Vagina (tissue), 2 donors: ENCODE measurements at places on chromosomes 16 and 17. TPM values are rescaled to one million over a fixed set of nuclear protein-coding genes. Genes with fewer than 3 reads are reported as not detected.

Gene ITGAX
- total RNA-seq: 4.4 TPM

Gene EVI2B
- 11.0 TPM for total RNA-seq

DNA sequence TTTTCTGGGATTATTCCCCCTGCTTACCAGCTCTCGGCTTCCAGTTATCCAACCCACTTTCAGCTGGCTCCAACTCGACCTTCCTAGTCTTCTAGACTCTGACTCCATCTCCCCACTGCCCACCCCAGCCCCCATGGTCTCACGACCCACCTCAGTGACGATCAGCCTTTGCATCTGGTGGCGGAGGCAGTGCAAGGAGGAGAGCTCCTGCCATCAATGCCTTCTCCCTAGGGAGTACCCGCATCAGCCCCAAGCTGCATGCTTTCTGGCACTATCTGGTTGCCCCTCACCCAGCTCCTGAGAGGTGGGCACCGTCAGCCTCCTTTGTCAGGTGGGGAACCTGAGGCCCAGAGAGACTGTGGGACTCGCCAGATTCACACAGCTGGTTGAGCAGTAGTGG is 72.6 kb upstream of the RPL38 start:
- H3K36me3 ChIP-seq: no peaks in the 10 kb centered on the region
- H3K27ac ChIP-seq: no peak overlapping the region
- H3K4me3 ChIP-seq: no peak overlapping the region
- H3K27me3 ChIP-seq: no peaks in the 10 kb centered on the region

DNA sequence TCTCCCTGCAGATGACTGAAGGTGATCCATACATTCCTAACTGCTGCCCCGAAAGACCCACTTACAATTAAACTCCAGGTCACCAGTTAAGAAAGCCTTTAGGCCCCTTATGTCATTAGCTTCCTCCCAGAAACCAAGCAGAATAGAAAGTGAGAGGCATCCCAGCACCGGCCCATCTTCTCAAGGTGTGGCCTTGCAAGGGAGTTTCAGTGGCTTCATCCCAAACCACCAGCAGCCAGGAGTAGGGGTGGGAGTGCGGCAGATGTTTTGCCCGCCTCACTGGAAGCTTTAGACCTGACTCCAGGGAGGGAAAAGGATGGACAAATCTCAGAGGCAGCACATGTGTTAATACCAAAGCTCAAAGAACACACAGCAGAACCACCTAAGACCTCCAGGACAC is 5.1 kb downstream of the ZFHX3 start:
- H3K4me3 ChIP-seq: no peak overlapping the region
- H3K36me3 ChIP-seq: no peaks in the 10 kb centered on the region
- H3K27me3 ChIP-seq: no peaks in the 10 kb centered on the region
- no peak overlapping the region for H3K27ac ChIP-seq

GRCh38 chr16:69293401-69293800 is 17.7 kb upstream of the VPS4A start:
- H3K27ac ChIP-seq: no peak overlapping the region
- DNase-seq: no peak
- no peaks in the 10 kb centered on the region for H3K4me1 ChIP-seq
- H3K36me3 ChIP-seq: no peaks in the 10 kb centered on the region

DNA sequence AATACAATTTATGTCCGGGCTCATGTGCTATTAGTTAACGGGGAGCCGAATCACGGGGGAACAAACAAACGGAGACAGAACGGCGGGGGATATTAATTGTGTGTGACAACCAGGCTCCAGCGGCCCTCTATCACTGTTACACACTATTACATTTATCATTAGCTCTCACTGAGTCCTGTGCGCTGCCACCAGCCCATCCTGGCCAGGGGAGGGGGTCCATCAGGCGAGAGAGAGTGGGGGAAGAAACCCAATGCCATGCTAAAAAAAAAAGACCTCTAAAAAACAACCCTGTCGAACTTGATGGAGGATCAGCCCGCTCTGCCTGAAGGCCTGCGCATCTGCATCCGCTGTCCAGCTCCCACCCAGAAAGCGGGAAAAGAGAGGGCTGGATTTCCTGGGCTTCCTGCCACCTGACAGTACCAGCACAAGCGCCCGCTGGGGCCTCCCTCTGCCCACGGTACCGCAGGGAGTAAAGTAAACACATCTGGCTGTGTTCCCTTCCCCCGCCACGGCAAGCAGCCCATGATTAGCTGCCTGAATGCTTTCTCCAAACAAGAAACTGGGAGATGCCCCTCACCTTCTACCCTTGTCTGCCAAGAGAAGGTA is 41.7 kb downstream of the PIPOX start:
- H3K27ac ChIP-seq: no peak overlapping the region
- no peak overlapping the region for H3K4me3 ChIP-seq
- DNase-seq: no peak
- H3K36me3 ChIP-seq: no peaks in the 10 kb centered on the region
- no peaks in the 10 kb centered on the region for H3K27me3 ChIP-seq

Gene CALB2
- total RNA-seq: 3.9 TPM

DNA sequence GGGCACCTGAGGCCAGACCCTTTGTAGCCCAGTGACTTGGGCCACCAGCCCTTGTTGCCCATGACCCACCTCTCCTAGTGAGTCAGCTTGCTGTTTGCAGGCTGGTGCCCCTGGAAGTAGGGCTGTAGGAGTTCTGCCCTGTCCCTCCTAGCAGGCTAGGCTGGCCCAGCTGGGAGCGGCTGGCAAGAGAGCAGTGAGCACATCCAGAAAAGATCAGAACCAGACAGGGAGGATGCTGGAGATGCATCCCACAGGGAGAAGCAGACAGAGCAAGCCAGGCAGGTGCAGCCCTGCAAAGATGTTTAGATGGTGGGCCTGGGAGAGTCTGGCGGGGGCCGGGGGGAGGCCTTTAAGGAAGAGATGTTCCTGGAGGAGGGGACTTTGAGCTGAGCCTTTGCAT is 2.4 kb downstream of the SLC5A10 start:
- no peak overlapping the region for H3K27ac ChIP-seq
- H3K4me3 ChIP-seq: no peak overlapping the region
- H3K27me3 ChIP-seq: no peaks in the 10 kb centered on the region
- DNase-seq: no peak
- no peaks in the 10 kb centered on the region for H3K4me1 ChIP-seq

GRCh38 chr17:46125831-46126230 is 67.4 kb downstream of the KANSL1 start:
- H3K4me3 ChIP-seq: no peak overlapping the region
- DNase-seq: no peak
- no peaks in the 10 kb centered on the region for H3K27me3 ChIP-seq
- H3K27ac ChIP-seq: no peak overlapping the region
- H3K36me3 ChIP-seq: no peaks in the 10 kb centered on the region
- H3K4me1 ChIP-seq: peaks cover 90% of the 10 kb centered on the region

GRCh38 chr17:60577147-60577915 is 22.7 kb upstream of the PPM1D start:
- peak overlapping the region; percentile 39 for H3K4me3 ChIP-seq
- DNase-seq: no peak
- no peaks in the 10 kb centered on the region for H3K27me3 ChIP-seq
- H3K36me3 ChIP-seq: no peaks in the 10 kb centered on the region

GRCh38 chr16:49575346-49576172 is 202.0 kb downstream of the C16orf78 start:
- no peaks in the 10 kb centered on the region for H3K36me3 ChIP-seq
- no peak overlapping the region for H3K27ac ChIP-seq
- H3K4me1 ChIP-seq: no peaks in the 10 kb centered on the region
- H3K4me3 ChIP-seq: no peak overlapping the region

DNA sequence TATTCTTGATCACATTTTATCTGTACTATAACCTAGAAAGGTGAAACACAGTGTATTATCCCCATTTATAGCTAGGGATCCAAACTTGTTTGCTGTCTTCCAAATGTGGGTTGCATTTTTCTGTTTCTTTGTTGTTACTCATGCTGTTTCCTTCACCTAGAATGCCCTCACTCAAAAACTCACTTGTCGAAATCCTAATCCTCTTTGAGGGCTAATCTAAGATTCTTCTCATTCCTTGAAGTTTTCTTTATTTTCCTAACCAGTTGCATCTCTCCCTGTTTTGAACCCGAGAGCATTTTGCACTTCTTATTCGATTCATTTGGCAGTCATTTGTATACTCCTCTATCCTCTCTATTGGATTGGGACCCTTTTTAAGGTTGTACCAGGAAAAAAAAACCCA is 9.6 kb downstream of the CALCOCO2 start:
- no peaks in the 10 kb centered on the region for H3K27me3 ChIP-seq
- H3K4me3 ChIP-seq: peak overlapping the region; percentile 35
- peaks cover 26% of the 10 kb centered on the region for H3K36me3 ChIP-seq
- H3K27ac ChIP-seq: peak overlapping the region; percentile 93
- H3K4me1 ChIP-seq: peaks cover 81% of the 10 kb centered on the region
- no peak for DNase-seq

DNA sequence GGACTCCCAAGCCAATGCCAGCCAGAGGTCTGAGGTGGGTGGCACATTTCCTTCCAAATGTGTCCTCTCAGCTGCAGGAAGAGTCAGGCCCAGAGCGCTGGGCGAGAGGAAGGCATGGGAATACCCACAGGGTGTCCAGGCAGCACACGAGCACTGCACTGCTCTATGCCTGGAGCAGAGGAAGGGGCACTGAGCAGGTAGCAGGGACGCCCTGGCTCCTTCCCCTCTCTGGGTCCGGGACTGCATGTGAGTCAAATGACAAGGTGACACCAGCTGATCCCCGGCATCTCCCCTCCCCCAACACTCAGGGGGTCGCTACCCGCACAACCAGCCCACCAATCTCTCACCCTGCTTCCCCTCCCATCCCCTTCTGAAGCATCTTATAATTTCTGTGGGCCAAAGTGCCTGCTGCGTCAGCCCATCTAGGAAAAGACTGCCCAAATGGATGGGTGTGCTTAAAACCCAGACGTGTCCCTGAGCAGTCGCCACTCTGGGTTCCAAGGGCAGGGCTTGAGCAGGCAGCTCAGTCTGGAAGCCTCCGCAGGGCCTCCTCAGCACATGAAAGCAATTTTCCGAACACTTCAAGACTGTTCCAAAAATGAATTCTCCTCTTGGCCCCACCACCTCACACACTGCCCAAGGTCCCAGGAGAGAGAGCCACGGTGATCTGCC is 12.0 kb upstream of the BCAR1 start:
- H3K4me3 ChIP-seq: peak overlapping the region; percentile 55
- DNase-seq: no peak
- H3K27ac ChIP-seq: peak overlapping the region; percentile 97
- H3K27me3 ChIP-seq: no peaks in the 10 kb centered on the region
- H3K4me1 ChIP-seq: peaks cover 76% of the 10 kb centered on the region

GRCh38 chr16:73101568-73101967 is 53.6 kb upstream of the ZFHX3 start:
- H3K4me1 ChIP-seq: no peaks in the 10 kb centered on the region

DNA sequence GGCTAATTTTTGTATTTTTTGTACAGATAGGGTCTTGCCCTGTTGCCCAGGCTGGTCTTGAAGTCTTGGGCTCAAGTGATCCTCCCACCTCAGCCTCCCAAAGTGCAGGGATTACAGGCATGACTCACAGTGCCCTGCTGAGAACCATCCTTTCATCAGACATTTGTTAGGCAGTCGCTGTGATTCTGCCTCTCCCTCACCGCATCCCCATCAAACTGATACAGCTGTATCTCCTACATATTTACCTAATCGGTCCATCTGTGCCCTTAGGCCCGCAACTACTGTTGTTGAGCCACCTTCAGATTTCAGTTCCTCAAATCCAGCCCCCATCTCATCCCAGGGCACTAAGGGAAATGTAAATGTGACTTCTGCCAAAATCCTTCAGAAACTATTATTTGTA is 2.0 kb upstream of the SLC43A2 start:
- H3K4me1 ChIP-seq: peaks cover 16% of the 10 kb centered on the region
- H3K4me3 ChIP-seq: no peak overlapping the region
- no peaks in the 10 kb centered on the region for H3K27me3 ChIP-seq
- no peaks in the 10 kb centered on the region for H3K36me3 ChIP-seq

Gene INCA1
- 1.7 TPM for total RNA-seq

Gene TUBB3
- total RNA-seq: 19.2 TPM

Gene ALOX12
- 16.0 TPM for total RNA-seq

DNA sequence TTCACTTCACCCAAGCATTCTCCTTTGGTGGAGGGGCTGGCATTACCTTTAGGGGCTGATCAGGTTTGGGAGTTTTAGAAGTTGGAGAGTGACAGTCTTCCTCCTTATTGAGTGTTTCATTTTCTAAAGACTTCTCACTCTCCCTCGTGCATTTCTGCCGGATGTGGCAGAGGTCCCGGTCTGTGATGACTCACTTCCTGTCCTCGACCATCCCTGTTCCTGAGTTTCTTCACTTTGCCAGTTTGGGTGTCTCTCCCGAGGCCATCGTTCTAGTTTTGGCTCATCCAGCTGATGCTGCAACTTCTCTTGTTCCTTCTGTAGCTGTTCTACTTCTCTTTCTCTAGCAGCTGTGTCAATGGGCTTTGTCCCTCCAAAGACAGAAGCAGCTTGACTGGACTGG is 104.3 kb downstream of the PHKB start:
- no peak overlapping the region for H3K27ac ChIP-seq
- H3K36me3 ChIP-seq: peaks cover 3% of the 10 kb centered on the region
- H3K4me3 ChIP-seq: no peak overlapping the region
- no peaks in the 10 kb centered on the region for H3K27me3 ChIP-seq
- H3K4me1 ChIP-seq: no peaks in the 10 kb centered on the region
